Right renal pelvis (tissue), 4 donors: ENCODE measurements at places on chromosomes 7 and 10.

GRCh38 chr10:15540727-15541126 is 169.6 kb upstream of the FAM171A1 start:
- DNase-seq: no peak

GRCh38 chr10:11192304-11193000 is 174.8 kb downstream of the CELF2 start:
- DNase-seq: no peak

DNA sequence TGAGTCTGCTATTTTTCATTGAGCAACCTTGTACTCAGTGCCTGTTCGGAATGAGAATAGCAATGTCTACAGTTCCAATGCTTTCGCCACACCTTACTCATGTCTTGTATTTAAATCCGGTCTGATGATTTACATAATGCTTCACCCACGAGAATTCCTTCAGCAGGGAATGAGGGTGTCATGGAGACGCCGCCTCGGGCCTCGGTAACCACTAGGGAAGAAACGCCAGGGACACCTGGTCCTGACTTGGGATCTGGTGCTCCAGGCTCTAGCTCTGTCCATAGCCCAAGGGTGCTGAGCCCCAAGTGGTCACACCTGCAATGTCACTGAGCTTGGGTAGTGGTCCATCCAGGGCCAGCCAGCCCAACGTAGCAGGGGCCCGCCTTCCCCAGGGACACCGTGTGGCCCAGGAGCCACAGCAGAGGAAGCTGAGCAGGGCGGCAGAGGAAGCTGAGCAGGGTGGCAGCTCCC is 37.4 kb downstream of the PRKAG2 start:
- no peak for DNase-seq

DNA sequence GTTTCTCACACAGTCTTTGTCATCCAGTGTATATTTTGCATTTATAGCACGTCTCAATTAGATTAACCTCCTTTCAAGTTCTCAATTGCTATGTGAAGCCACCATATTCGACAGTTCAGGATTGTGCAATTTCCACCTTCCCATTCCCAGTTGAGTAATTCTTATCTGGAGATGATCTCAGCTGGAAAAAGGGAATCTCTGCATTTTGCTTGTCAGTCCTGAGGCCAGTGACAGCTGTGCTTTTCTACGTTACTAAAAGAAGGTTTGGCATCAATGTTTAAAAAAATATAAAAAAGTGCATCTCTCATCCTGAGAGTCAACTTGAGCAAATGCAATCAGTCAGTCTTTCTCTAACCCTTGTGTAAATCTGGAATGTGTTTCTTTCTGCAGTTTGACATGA is 247.7 kb downstream of the PRKG1 start:
- DNase-seq: no peak

- no peak for DNase-seq
Observed at GRCh38 chr10:28806488-28806941, 129.2 kb downstream of the BAMBI start.

DNA sequence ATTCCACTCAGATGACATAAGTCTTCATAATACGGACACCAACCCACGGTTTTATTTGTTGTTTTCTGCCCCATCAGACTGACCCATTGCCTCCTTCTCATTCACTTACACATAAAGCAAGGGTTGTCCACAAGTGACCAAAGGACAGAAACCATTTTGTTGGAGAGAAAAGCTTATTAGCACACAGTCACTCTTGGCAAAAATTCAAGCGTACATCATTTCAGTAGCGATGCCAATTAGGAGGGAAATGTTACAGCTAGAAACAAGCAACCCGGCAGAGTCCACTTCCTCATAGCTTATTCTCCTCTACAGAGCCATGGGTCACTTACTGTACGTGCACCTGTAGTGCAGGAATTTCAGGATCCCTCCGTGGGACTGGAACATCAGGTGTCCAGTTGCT is 23.0 kb downstream of the ABLIM1 start:
- no peak for DNase-seq

GRCh38 chr10:10259013-10259412 is 758.7 kb upstream of the CELF2 start:
- no peak for DNase-seq

DNA sequence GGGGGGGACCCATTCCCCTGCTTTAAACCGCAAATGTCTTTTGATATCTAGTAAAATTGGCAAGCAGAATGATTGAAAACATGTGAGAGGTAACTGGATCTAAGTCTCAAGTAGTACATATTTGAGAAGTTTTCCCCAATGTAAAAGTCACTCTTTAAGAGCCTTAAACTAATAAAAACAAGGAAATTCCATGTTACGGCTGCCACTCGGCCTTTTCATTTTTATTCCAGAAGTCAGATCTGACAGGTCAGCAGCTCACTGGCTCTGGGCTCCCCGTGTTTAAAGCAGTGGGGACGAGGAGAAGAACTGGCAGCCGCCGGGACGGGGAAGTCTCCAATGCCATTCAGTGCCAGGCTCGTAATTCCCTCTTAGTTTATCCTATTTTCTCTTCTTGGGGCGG is 80.7 kb downstream of the CUX1 start:
- DNase-seq: no peak

DNA sequence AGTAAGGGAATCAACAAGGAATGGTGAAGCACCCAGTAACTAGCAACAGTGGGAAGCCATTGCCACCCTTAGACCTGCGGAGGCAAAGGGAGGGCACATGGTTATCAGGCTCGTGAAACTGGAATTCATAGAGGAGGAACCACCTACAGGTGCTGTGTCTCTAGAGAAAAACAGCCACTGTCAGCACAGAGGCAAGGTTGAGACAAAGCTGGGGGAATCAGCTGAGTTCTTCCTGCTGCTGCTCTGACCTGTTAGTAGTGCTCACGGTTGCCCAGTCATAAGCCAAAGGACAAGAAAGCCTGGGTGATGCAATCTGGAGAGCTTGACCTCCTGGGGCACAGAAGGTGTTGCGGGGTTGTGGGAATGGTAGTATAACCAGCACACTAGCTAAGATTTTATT is 110.1 kb downstream of the TPST1 start:
- DNase-seq: no peak

DNA sequence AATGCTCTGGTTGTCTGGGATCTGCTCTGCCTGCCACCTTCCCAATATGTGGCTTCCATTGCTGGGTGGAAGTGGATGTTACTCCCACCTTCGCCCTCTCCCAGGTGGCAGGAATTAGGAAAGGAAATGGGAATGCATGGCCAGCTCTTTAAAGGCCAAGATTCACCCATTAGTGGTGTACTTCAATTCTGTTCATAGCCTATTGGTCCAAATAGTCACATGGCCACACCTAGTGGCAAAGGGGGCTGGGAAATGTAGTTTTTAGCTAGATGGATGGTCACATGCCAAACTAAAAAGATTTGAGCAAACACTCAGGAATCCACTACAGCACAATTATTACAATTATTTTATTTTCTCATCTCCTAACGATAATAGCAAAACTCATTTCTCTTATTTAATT is 135.1 kb downstream of the NPY start:
- no peak for DNase-seq

- no peak for DNase-seq
Observed at GRCh38 chr7:68173513-68173912, 1176.9 kb downstream of the TYW1 start.

DNA sequence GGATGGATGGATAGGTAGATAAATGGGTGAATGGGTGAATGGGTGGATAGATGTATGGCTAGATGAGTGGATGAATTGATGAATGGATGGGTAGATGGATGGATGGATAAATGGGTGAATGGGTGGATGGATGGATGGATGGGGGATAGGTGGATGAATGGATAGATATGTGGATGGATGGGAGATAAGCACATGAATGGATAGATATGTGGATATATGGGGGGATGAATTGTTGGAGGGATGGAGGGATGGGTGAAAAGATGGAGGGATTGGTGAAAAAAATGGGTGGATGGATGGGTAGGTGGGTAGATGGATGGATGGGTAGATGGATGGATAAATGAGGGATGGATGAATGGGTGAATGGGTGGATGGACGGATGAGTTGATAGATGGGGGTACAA is 196.4 kb downstream of the FRMD4A start:
- DNase-seq: no peak

DNA sequence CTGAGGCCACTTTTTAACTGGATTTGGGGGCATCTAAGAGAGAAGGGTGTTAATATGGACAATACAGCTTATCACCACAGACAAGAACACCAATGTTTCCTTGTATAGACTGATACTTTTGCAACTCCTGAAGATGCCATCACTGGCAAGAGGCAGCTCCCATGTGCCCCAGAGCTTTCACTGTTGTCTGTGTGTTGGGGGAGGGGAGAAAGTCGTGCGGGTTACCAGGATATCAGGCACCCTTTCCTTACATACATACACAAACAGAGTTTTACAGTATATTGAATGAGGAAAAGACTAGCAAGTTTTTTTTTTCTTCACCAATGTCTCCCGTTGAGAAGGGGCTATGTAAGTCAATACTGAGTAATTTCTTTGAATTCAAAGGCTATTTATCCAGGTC is 4.1 kb upstream of the DLX6 start:
- DNase-seq: no peak

DNA sequence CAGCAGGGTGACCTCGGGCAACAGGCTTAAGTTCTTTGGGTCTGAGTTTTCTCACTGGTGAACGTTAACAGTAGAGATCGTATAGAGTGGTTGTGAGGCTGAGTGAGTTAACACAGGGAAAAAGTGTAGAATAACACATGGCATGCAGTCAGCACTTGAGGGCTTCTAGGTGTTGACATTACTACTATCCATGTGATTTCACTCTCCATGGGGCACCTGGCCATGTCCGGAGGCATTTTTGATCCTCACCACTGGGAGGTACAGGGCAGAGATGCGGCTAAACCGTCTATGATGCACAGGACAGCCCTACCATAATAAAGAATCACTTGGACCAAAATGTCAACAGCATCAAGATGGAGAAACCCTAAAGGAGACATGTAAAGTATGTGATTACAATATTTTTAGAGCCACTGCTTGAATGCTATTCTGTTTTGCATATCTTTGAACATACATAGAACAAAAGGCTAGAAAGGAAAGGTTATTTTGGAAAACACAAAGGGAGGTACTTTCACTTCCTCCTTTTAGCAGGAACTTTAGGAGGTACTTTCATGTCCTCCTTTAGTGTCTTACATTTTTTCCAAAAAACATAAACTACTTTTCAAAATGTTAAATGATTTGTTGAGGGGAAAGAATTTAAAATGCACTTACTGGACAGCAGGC is 44.3 kb downstream of the NOD1 start:
- DNase-seq: no peak

DNA sequence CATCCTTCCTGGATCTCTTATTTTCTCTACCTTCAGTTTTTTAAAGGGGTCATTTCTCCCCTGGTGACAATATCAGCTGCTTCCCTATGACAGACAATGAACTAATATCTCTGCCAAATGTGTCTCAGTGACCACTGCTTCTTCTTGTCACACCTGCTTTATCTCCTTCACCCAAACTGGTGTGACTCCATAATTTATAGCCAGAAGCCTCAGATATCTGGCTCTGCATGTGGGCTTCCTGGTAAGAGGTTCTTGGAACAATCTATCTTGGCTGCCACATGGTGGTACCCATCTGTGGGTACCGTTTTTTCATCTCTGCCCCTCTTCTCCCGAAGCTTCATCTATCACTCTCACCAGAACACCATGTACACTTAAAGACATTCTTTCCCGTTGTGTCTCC is 37.0 kb downstream of the CPVL start:
- DNase-seq: no peak

DNA sequence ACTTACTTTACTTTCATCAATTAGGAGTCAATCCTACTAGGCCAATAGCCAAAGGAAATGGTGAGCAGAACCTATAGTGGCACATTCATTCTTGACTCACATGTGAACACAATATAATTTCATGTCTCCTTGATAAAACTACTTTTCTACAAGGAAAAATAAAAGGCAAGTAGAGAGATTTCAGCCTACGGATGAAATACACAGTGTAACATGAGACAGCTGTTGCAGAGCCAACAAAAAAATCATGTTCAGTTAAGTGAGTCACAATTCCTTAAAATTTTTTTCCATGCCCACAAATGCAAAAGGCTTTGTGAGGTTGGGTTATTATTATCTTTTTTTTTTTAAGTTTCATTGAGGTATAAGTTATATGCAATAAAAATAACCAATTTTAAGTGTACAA is 54.8 kb downstream of the GPR141 start:
- DNase-seq: no peak

DNA sequence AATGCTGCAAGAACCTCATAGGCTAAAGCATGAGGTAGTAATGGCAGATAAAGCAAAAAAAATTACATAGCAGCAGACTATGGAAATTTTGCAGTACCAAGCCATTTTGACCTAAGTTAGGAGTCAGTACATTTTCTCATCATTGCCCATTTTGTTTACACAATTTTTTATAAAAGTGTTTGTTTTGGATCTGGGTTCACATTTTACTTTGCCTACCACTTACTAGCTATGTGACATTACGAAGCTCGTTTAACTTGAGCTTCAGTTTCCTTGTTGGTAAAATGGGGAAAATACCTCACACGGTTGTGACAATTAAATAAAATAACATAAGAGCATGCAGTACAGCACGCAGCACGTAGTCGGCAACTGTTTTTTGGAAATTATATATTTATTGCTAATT is 99.6 kb downstream of the ADD3 start:
- no peak for DNase-seq

DNA sequence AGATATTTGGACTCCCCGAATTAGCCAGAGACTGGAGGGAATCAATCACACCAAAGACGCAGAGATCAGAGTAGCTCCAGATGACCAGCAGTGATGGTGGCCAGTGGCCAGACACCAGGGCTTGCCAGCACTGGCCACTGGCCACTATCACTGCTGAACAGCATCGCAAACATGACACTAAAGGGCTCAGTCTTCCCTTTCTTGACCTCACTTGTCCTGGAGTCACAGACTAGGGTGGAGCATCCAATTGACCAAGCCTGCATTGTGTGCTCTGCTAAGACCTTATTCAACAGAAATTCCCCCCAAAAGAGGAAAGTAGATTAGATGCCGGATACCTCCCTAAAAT is 234.7 kb downstream of the CREB5 start:
- DNase-seq: no peak

DNA sequence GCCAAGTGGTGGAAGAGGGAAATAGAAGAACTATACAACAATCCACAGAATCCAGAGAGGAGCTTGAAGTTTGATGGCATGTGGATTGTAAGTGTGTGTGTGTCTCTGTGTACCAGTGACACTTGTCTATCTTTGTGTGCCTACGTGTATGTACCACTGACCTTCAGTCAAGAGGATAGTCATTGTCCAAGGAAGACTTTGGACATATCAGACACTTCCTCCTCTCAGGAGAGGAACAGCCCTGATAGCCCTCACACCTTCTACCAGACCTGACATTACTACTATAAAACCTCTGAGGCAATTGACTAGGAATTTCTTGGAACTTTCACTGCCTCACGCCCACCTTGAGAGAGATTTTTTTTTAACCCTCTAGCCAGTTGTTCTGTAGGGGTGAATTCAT is 19.6 kb upstream of the MGAM2 start:
- DNase-seq: no peak

- DNase-seq: no peak
Observed at GRCh38 chr10:33125522-33126517, 167.8 kb upstream of the ITGB1 start.

DNA sequence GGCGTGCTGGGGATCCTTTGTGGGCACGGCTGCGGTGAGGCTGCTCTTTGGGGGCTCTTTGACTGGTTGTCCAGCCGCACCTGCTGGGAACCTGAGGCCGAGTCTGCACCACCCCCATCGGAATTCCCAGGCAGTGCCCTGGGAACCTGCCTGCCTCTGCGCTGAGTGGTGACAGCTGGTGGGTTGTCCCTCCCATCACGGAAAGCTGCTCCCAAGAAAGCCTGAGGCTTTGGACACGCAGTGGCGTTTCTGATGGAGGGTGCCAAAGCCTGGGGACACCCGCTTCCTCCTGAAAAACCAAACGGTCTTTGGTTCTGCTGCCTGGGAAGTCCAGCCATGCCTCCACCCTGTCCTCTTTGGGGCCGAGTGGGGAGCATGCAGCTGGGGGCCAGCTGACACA is 21.4 kb upstream of the SHH start:
- no peak for DNase-seq
